Posterior vena cava (tissue), 2 donors: ENCODE measurements at places on chromosomes 5 and 9. TPM values are rescaled to one million over a fixed set of nuclear protein-coding genes. Genes with fewer than 3 reads are reported as not detected.

Gene LCN15
- total RNA-seq = not detected

Gene FBXW2
- 61.5 TPM for total RNA-seq

Gene NEUROG1
- total RNA-seq = not detected

Gene TLR4
- total RNA-seq = 31.3 TPM

Gene MYOZ3
- 1.3 TPM for total RNA-seq

DNA sequence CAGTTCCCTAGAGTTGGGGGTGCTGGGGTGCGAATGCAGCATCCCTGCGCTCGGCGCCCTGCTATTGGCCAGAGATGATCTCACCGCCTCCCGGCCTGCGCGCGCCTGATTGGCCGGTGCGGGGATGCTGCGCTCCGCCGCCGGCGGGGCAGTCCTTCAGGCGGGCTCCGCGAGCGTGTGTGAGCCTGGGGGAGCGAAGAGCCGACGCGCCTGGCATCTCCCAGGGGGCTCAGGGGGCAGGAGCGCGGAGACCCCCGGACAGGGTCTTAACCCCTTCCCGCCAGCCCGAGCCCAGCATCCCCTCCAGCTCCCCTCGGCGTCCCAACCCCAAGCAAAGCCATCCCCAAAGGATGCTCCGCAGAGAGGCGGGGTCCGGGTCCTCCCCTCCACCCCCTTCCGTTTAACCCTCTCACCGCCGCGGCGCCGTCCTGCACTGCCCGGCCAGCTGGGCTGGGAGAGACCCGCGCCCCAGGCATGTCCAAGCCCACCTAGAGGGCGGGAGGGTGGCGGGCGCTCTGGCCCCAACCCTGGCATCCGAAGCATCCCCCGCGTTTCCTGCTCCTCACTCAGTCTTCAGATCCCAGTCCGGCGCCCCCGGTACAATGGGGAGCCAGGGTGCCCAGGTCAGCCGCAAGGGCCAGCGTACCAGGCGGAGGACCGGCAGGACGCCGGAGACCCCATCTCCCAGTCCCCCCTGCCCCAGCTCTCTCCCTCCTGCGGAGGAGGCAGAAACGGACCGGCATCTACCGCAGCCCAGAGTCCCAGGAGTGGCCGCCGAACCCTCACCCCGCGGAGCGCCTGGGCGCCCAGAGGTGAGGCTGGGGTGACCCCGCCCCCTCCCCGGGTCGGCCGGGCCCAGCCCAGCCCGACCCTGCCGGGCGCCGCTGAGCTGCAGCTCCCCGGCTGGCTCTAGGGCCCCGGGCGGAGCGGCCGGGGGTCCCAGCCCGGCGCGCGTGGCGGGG lies 19.3 kb upstream of the TOR2A start:
- DNase-seq = no peak

GRCh38 chr5:141866096-141866495 lies 12.1 kb downstream of the PCDH1 start:
- peak; percentile 73 for DNase-seq

- no peak for DNase-seq
Measured at GRCh38 chr5:192691-192969, 1.3 kb downstream of the LRRC14B start.

DNA sequence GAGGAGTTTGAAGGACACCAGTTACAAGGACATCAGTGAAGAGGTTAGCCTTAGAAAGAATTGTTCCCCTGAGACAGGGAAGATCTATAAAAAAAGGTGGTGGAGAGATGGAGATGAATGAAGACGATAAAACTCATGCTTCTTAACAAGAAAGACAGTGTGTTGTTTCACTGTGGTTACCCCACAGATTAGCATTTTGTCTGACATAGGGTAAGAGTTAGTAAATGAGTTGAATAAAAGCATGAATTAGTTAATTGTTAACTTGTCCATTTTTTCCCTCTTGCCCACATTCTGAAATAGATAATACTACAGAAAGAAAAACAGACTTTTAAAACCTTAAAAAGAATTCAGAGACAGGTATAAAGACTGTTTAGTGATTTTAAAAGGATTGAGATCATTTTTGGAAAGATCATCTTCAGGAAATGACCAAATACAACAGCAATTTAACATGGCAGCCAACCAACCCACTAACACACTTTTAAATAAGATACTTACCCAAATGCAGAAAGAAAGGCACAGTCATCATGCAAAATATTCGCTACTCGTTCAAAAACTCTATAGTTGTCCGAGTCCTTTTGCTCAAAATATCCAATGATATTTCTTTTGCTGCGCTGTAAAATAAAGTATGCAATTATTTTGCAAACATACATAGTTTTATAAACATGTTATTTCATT lies 78.5 kb downstream of the ERP44 start:
- no peak for DNase-seq

DNA sequence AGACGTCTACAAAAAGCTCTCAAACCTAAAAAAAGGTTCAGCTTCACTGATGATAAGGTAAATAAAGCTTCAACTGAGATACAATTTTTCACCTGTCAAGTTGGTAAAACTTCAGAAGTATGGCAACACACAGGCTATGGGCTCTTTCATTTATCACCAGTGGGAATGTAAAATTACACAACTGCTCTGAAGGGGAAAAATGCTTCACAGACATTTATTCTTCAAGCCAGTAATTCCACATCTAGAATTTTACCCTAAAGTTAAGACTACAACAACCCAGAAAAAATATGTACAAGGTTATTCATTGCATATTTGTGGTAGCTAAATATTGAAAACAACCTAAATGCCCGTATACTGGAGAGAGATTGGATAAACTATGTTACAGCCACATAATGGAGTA lies 48.1 kb upstream of the NREP start:
- DNase-seq = no peak

- no peak for DNase-seq
Measured at GRCh38 chr5:73067213-73067612, 53.2 kb upstream of the TMEM171 start.

- no peak for DNase-seq
Measured at GRCh38 chr5:140023611-140024191, 19.4 kb downstream of the NRG2 start.
